ENCODE measurements at places on chromosomes 5 and 9.

DNA sequence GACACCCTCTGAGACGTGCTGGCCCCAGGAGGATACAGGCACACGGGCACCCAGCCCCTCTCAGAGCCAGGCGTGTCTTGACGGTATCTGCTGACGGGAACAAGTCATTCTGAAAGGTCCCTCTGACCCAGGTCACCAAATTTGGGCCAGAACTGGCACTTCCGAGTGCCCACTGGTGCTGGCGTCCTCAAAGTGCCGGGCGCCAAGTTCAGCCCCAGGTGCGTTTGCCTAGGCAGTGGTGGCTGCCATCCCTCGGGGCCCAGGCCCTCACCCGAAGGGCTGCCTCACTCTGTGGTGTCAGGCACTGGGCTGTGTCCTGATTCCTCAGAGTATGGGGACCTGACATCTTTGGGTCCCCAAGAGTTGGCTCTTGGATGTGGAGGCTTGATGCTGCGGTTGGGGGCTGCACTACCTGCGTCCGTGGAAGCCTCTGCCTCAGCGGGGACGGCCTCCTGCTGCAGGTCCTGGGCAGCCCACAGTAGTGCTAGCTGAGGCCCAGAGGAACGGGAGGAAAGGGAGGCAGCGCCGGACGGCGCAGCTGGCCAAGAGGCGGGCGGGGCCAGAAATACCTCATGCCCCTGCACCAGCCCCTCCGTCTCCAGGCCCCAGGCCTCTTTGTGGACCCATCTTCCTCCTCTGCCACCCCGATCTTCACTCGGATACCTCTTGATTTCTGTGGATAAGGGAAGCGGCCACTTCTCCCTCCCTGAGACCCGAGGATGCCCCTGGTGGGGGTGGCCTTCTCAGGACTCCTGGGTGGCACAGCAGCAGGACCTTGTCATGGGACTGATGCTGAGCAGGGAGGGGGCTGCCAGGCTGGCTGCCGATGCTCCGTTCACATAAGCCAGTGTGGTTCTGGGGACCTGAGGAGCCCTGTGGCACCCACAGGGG is 109.4 kb upstream of the LMX1B start:
- DNase-seq: no peak

DNA sequence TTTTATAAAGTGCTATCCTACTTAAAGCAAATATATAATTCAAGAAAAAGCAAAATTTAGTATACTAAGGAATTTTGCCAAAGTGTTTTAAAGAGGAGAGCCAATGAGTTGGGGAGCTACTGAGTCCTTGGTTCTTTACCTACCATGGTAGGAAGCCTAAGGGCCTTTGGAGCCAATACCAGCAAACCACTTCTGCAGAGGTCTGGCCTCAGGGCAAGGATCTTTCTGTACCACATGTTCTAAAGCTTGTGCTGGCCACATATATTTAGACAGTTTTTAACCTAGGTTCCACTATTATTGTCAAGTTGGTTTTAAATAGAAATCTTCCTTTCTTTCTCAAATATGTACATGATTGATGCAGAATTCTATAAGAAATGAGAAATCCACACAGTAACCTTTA is 172.3 kb upstream of the NREP start:
- DNase-seq: no peak

DNA sequence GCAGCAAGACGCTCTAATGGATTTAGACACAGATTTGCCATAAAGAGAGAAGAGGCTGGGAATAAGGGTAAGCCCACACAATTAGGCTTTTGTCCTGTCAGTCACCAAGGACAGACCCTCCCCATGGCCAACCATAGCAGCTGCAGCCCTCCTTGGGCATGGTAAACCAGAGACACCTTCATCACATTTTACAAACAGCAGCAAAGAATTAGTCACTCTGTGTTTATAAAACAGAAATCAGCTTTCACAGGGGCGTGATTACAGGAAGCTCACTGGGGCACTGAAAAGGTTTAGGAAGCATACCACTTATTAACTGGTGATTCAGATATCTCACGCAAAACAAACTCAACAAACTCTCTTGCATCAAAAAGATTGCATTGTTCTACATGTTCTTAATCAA is 37.3 kb upstream of the ZNF622 start:
- no peak for DNase-seq

- DNase-seq: no peak
These were observed 19.7 kb downstream of the RIOK2 start for GRCh38 chr5:97163360-97163764.

GRCh38 chr5:134148986-134149539 is 27.7 kb downstream of the SKP1 start:
- no peak for DNase-seq

DNA sequence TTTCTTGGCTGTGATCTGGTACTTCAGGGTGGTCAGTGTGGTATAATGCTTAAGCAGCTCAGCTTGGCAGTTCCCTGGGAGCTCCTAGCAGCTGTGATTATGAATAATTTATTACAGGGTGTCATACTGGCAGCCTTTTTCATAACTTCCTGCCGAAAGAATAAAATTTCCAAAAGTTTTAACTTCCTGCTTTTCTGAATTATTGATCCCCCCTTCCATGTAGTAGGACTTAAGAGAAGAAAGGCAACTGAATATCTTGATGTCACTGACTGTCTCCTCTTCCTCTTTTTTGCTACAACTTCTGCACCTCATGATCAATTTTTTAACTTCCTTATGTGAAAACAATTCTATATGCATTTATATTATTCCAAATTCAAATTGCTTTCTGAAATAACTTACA is 74.3 kb upstream of the SPEF2 start:
- no peak for DNase-seq

DNA sequence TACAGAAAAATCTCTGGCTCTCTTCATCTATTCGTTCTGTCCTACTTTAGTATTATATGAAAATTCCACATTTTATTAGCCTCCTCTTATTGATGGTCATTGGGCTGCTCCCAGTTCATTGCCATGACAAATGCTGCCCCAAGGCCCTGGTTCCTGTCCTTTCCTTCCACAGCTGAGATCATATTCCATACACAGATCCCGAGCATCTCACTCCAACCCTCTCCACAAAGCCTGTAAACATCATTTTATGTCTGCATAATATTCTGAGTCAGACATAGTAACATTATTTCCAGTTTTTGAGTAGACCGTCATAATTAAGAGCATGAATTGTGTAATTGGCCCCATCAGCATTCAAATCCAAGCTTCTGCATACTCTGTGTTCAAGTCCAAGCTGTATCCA is 86.3 kb downstream of the MVB12B start:
- DNase-seq: no peak

- DNase-seq: no peak
These were observed 184.5 kb downstream of the MRPS30 start for GRCh38 chr5:44993286-44993685.

DNA sequence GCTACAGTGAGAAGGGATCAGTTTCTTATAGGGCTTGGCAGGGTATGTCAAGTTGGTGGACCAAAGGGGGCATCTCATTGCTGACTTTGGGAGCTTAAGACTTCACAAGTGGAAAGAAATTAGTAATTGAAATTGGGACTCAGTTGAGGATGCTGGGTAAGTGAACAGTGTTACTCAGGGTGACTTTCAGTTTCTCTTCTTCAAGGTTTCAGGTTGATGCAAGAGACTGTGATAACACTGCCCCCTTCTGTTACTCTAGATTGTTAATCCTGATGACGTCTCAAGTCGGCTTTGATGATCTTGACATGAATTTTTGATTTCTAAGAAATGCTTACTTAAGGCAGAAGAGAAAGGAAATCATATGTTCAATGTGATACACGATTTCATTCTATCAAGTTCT is 21.3 kb downstream of the KCTD16 start:
- DNase-seq: no peak

GRCh38 chr9:100083448-100084127 is 15.2 kb downstream of the ERP44 start:
- DNase-seq: no peak

GRCh38 chr5:135543485-135544304 is 7.9 kb upstream of the NEUROG1 start:
- DNase-seq: no peak

Data from central memory CD8-positive, alpha-beta T cell (primary cell).